ENCODE measurements at places on chromosomes 1 and 21.

DNA sequence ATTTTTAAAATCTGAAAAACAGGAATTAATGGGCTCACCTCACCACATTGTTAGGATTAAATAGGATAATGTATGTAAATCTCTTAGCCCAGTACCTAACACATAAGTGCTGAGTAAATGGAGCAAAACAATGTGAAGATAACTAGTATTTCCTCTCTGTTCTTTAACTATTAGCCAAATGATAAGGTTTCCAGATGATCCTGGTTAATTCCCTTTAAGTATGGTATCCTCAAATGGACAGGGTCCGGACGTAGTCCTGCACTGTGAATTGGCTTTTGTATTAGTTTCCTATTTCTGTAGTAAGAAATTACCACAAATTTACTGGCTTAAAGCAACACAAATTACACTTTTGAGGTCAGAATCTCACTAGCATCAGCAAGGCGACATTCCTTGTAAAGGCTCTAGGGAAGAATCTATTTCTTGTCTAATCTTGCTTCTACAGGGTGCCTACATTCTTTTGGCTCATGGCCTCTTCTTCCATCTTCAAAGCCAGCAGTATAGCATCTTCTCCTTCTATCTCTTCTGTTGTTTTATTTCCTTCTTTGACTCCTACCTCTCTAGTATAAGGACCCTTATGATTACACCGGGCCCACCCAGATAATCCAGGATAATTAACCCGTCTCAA lies 17.1 kb downstream of the SCAF4 start:
- DNase-seq = no peak

- DNase-seq = peak; percentile 78
Measured at GRCh38 chr1:160997323-160998038, 23.5 kb downstream of the F11R start.

- no peak for DNase-seq
Measured at GRCh38 chr1:914891-915280, 8.8 kb upstream of the SAMD11 start.

DNA sequence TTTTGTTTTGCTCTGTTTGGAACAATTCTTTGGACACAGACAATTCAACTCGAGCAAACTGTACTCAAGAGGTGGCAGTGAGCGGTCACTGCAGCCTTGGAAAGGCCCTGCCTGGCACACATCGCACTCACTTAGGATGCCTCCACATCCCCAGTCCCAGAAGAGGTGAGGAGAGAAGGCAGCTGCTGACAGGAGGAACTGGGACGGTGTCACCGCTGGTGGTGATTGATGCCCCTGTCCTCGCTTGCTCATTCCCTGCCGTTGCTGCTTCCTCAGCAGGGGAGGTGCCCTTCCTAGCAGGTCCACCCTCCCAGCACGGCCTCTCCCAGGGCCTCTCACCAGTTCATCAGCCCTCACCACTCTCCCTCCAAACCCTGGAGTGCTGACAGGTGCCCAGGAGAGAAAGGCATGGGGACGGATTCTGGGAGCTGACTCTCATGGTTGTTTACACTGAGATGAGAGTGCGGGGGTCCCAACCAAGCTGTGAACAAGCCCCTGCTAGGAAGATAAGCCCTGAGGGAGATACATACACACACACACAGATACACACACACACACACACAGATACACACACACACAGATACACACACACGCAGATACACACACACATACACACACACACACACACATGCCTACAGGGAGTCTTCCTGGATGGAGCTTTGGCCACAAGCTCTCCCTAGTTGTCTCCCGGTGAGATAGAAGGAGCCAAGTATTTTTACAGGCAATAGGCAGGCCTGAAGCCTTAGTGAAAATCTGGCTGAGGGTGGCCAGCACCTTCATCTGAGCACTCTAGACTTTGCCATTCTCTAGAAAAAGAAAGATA lies 101.1 kb downstream of the CDC7 start:
- DNase-seq = no peak

- DNase-seq = no peak
Measured at GRCh38 chr1:67843746-67844145, 10.5 kb upstream of the GNG12 start.

DNA sequence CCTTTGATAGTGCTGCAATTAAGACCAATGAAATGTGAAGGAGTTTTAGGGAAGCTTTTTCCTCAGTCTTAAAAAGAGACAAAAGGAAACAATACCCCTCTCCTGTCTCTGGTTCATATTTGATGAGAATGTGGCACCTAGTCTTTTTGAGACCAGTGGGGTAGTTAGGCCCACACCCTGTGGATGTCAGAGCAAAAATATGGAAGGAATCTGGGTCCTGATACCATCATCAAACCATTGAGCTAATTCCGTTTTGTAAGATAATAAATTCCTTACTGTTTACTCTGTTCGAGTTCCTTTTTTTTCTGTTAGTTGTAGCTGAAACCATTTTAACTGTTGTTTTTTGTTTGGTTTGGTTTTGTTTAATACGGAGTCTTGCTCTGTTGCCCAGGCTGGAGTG lies 33.3 kb downstream of the PTPRC start:
- DNase-seq = no peak

GRCh38 chr21:15453261-15453660 lies 276.5 kb upstream of the USP25 start:
- no peak for DNase-seq

- DNase-seq = no peak
Measured at GRCh38 chr21:37568415-37568814, 201.8 kb downstream of the DYRK1A start.

- peak; percentile 76 for DNase-seq
Measured at GRCh38 chr1:32753532-32754316, 51.2 kb upstream of the SYNC start.

DNA sequence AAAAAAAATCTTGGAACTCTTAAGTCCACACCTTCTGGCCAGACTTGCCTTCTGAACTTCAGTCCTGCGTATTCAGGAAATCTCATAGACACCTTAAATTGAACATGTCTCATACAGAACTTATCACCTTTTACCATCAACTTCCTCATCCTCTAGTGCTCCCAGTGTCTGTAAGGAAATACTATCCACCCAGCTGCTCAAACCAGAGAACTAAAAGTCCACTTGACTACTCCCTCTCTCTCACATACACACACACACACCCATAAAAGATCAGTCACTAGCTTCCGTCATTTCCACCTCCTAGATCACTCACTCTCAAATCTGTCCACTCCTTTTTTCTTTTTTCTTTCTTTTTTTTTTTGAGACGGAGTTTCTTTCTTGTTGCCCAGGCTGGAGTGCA lies 10.9 kb upstream of the CAP1 start:
- no peak for DNase-seq
